ENCODE measurements at places on chromosomes 5 and 9.

- DNase-seq: no peak
These were observed 32.7 kb upstream of the DMRTA1 start for GRCh38 chr9:22413884-22414283.

- DNase-seq: no peak
These were observed 3.0 kb downstream of the HNRNPAB start for GRCh38 chr5:178207183-178207916.

DNA sequence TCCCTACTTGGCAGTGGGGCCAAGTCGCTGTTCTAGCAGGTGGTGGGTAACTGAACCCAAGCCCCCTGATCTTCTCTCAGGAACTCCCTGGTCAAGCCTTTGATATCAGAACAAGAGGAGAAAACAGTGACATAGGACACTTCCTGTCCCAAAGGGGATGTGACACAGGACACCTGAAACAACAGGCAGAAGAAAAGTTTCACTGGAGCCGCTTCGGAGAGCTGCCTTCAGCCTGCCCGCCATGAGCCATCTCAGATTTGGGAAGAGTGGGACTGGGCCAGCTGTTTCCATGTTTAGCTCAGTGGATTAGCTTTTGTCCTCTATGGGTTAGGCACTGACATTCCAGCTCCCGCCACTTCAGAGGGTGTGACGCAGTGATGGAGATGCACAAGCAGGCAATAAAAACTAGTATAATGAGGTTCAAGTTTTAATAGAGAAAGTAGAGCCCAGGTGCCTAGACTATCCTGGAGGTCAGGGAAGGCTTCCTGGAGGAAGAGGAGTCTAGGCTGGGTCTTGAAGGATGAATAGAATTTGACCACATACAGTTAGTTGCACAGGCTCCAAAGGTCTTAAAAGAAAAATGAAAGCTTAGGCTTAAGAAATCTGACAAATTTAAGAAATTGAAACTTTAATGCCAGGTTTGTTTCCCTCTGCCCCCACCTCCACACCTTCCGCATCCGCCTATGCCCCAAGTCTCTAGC lies 104.1 kb upstream of the SPRY4 start:
- no peak for DNase-seq

DNA sequence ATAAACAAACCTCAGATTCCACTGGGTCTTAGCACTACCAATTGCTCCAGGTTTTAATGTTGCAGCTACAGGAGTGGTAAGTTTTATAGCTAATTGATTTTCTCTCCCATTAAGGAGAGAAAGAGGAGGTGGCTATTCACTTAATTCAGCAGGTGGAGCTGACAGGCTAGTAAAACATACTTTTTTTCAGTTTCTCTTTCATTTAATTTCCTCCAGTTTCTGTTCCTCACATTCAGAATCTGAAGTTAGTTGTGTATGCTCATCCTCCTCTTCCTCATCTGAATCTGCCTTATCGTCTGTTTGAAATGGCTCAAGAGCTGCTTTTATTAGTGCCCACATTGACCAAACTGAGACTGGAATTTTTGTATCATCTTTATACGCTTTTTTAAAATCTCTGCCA lies 98.0 kb downstream of the PLPPR1 start:
- no peak for DNase-seq

DNA sequence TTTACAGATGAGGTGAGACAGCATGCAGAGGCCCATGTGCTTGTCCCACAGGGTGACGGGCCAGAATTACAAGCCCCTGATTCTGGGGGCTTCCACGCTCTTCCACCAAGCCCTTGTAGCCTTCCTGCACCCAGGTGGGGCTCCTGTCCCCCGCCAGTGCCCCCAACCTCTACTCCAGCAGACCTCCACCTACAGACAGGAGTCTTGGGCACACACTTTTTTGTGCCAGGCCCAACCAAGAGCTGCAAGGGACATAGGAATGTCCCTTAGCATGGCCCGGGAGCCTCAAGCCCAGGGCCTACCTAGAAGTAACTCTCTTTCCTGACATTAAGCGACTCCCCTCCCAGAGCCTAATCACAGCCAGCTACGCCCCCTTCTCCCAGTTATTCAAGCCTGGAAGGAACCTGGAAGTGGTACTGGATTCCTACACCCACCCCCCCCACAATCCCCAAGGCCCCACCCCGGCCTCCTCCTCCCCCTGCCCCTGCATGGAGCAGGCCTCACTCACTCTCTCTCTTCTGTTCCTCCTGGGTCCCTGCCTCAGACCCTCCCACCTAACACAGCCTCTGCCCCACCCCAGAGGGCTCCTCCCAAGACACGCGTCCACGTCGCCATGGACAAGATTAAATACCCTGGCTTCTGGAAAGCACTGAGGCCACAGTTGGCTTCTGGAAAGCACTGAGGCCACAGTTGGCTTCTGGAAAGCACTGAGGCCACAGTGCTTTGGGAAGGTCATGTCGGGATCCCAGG lies 30.5 kb downstream of the ADAMTS2 start:
- DNase-seq: no peak

Measured in stimulated activated CD8-positive, alpha-beta memory T cell treated with anti-CD3 and anti-CD28 coated beads, Interleukin-7, amount 100 ng/mL, for 4 hours (primary cell).